ENCODE measurements at places on chromosomes 16 and 17. TPM values are rescaled to one million over a fixed set of nuclear protein-coding genes. Genes with fewer than 3 reads are reported as not detected.

DNA sequence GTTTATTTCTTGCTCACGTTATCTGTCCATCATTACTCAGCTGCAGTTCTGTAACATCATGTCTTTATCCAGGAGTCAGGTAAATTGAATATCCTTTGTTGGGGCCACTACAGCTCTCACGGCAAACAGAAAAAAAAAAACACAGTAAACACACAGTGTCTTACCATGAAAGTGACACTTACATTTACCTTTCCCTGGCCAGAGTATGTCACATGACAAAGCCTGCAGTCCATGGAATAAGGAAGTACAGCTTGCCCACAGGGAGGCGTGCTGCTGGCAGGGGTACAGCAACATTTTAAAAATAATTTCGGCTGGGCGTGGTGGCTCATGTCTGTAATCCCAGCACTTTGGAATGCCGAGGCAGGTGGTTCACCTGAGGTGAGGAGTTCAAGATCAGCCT, 85.7 kb upstream of the HS3ST4 start:
- H3K4me3 ChIP-seq, result no peak overlapping the region
- no peak for DNase-seq
- no peaks in the 10 kb centered on the region for H3K36me3 ChIP-seq
- H3K4me1 ChIP-seq, result no peaks in the 10 kb centered on the region
- no peaks in the 10 kb centered on the region for H3K27me3 ChIP-seq
- H3K27ac ChIP-seq, result no peak overlapping the region

GRCh38 chr16:64469906-64470702, 651.8 kb downstream of the CDH11 start:
- H3K27me3 ChIP-seq, result no peaks in the 10 kb centered on the region
- no peak for DNase-seq
- H3K4me3 ChIP-seq, result no peak overlapping the region
- H3K27ac ChIP-seq, result no peak overlapping the region
- peaks cover 19% of the 10 kb centered on the region for H3K4me1 ChIP-seq
- no peaks in the 10 kb centered on the region for H3K36me3 ChIP-seq

GRCh38 chr17:8155996-8156245, 3.7 kb upstream of the PER1 start:
- no peaks in the 10 kb centered on the region for H3K27me3 ChIP-seq
- no peaks in the 10 kb centered on the region for H3K36me3 ChIP-seq
- H3K27ac ChIP-seq, result peak overlapping the region; percentile 100
- peaks cover 13% of the 10 kb centered on the region for H3K4me1 ChIP-seq

GRCh38 chr17:32303781-32304288, 38.1 kb downstream of the C17orf75 start:
- no peaks in the 10 kb centered on the region for H3K4me1 ChIP-seq
- no peak overlapping the region for H3K4me3 ChIP-seq
- H3K36me3 ChIP-seq, result no peaks in the 10 kb centered on the region
- DNase-seq, result no peak
- H3K27ac ChIP-seq, result no peak overlapping the region
- no peaks in the 10 kb centered on the region for H3K27me3 ChIP-seq

Gene CHST6
- 7.7 TPM for total RNA-seq

Gene SP6
- not detected for total RNA-seq
